Astrocyte of the spinal cord (primary cell): ENCODE measurements at places on chromosomes 11 and 22.

DNA sequence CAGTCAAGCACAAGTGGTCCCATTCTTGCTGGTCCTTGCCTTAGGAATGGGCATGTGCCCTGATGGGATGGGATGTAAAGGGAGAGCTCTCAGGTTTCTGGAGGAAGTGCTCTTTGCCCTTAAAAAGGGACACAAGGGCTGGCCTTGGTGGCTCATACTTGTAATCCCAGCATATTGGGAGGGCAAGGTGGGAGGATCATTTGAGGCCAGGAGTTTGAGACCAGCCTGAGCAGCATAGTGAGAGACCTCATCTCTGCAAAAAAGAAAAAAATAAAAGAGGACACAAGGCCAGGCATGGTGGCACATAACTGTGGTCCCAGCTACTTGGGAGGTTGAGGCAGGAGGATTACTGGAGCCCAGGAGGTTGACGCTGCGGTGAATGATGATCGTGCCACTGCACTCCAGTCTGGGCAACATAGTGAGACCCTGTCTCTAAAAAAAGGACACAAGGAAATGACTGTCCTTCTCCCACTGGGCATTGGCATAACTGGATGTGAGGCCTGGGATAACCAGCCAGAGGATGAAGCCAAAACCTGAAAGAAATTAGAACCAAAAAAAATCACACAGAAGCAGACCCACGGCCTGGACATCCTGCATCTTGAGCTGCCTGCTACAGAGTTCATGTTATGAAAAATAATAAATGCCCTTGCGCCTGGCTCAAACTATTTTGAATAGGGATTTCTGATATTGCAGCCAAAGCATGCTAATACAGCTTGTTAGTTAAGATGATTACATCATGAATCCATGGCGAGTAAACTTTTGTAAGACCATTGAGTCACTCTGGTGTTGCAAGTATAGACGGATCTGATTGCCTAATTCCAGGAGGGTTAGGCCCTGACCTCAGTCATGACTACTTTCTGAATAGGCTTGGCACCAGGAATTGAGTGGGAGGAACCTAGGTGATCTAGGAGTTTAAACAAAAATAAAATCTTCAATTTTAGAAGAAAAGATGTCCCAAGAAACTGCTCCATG is 12.9 kb upstream of the CRKL start:
- peak; percentile 87 for DNase-seq

GRCh38 chr11:110859240-110859840 is 147.1 kb upstream of the ARHGAP20 start:
- no peak for DNase-seq

GRCh38 chr11:61059260-61059752 is 43.0 kb upstream of the CD5 start:
- DNase-seq: no peak

DNA sequence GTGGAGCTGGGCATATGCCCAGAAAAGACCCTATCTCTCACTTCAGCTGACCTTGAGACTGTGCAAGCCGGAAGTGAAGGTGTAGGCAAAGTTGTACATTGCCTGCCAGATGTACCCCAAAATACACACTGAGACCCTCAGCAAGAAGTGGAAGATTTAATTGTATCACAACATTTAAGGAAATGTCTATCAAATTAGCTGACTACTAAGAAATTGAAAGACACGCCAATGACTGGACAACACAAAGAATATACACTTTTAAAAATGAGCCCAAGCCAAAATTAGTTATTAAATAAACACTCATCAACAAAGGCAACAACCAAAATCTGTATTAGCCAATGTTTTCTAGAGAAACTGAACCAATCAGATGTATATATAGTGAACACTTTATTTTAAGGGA is 7.7 kb upstream of the ANO3 start:
- no peak for DNase-seq

GRCh38 chr11:30451167-30451566 is 128.3 kb downstream of the ARL14EP start:
- no peak for DNase-seq

GRCh38 chr22:49717322-49717919 is 110.3 kb downstream of the BRD1 start:
- DNase-seq: no peak
